ENCODE measurements at places on chromosomes 2 and 18.

DNA sequence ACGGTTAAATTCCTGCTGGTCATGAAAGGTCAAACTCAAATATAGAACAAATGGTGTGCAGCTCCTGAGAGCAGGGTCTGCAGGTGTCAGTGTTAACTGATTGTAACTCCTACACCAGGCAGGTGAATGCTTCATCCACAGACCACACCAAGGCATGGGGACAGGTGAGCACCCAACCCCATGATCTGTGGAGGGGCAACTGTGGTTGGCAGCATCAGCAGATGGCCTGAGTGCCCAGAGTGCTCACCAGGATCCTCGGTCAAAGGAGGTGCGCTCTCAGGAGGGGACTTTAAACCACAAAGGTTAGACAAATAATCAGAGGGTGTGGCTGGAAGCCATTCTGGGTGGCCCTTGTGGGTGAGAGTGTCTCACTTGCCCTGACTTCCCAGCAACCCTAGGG lies 44.5 kb downstream of the PTGR3 start:
- DNase-seq, result no peak

GRCh38 chr2:119028327-119029174 lies 86.6 kb downstream of the MARCO start:
- peak; percentile 14 for DNase-seq

DNA sequence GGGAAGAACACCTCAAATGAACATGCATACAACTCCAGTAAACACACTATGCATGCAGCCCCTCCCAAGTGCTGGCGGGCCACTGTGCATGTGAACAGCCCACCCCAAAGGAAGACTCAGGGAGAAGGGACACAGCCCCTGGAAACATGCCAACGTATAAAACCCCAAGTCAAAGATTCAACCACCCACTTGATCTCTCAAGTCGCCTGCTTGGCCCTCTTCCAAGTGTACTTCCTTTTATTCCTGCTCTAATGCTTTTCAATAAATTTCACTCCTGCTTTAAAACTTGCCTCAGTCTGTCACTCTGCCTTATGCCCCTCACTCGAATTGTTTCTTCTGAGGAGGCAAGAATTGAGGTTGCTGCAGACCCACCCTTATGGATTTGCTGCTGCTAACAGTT lies 139.1 kb downstream of the C1D start:
- DNase-seq, result no peak

GRCh38 chr2:46651363-46652099 lies 172.2 kb downstream of the TMEM247 start:
- no peak for DNase-seq

DNA sequence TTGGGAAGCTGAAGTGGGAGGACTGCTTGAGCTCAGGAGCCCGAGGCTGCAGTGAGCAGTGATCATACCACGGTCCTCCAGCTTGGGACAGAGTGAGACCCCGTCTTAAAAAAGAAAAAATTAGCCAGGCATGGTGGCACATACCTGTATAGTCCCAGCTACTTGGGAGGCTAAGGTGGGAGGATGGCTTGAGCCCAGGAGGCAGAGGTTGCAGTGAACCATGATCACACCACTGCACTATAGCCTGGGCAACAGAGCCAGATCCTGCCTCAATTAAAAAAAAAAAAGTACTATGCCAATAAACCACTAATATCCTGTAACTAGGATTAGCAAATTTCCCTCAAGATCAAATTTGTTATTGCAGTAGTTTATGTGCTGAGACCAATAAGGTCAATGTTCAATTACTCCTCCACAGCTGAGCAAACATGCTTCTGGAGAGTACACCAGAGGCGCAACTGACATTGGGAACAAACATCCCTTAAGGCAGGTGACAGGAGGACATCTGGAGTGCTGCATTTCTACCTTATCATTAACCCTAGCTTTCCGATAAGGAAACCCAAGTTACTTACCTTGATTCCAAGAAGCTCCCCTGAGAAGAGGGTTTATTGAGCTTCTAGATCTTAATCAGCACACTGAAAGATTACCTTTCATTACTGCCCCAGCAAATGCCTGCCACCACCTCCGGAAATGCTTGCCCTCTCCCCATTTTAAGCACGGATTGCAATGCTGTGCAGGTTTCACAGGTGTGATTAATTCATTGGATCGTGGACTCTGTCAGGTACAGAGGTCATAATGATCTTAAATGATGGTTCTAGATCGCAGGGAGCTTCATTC lies 26.2 kb downstream of the MGAT4A start:
- DNase-seq, result no peak

DNA sequence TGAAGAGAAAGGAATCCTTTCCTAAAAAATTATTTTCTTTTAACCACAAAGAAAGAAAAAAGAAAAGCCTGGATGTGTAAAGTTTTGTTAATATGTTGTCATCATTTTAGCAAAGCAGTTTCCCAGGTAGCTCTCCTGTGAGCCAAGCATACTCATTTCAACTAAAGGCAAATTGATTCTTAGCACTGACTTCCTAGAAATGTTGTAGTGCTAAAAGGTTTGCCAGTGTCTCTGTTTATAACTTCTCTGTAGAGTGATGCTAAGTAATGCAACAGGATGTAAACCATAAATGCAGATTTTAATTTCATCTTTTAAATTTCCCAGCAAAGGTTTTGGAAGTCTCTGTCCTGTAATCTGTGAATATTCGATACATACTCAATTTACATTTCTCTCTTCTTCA lies 10.2 kb downstream of the GATA6 start:
- DNase-seq, result no peak
